ENCODE measurements at places on chromosomes 2 and 18. TPM values are rescaled to one million over a fixed set of nuclear protein-coding genes. Genes with fewer than 3 reads are reported as not detected.

IL18RAP gene
- total RNA-seq = not detected

SOX11 gene
- not detected for total RNA-seq

CXCR1 gene
- not detected for total RNA-seq

PRSS56 gene
- not detected for total RNA-seq

WDR33 gene
- total RNA-seq = 77.5 TPM

GRCh38 chr2:75964646-75965045 lies 253.9 kb upstream of the GCFC2 start:
- DNase-seq = no peak

DNA sequence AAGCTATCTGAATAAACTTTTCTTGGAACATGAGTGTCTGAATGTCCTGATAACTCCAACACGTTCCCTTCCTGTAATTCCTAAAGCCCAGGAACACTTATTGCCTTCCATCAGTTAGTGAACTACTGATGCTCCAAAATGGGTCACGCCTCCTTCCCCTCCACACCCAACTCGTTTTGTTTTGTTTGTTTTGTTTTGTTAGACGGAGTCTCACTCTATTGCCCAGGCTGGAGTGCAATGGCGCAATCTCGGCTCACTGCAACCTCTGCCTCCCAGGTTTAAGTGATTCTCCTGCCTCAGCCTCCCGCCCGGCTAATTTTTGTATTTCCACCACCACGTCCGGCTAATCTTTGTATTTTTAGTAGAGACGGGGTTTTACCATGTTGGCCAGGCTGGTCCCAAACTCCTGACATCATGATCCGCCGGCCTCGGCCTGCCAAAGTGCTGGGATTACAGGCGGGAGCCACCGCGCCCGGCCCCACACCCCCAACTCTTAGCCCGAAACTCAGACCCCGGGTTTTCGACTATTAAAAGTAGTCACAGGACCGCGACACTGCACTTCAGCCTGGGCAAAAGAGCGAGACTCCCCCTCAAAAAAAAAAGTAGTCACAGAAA lies 774 bp downstream of the IER3IP1 start:
- no peak for DNase-seq

GRCh38 chr2:170822290-170823087 lies 5.8 kb downstream of the GAD1 start:
- DNase-seq = no peak

- DNase-seq = peak; percentile 56
These were observed 15.9 kb downstream of the FN1 start for GRCh38 chr2:215419769-215420470.

DNA sequence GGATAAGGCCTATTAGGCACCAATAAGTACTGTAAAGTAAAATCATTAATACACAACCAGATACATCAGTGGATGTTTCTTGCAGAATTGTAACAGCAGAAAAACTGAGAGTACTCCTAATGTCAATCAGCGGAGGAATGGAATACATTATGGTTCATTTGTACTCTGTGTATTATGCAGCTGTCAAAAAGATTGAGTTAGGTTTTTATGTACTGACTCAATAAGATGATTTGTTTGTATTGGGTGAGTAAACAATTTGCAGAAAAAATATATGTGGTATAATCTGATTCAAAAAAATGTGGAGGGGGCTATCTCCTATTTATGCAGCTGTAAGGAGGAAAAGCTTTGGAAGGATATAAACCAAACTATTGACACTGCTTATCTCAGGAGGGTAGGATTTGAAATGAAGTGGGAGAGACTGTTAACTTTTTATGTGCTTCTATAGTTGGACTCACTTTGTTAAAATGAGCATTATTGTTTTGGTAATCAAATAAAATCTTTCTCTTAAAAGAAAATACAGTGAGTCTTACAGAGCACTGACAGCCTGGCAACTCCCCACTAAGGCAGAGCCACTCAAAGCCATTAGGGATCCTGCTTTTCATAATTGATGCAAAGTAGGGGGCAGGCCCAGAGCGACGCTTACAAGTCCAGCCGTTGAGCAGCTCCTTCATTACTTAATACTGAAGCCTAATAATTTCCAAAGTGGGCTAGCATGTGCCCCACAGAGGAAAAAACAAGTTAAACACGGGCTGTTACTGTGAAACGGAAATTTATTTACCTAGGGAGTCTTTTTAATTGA lies 168.8 kb downstream of the PHLPP1 start:
- DNase-seq = no peak

- no peak for DNase-seq
These were observed 160.4 kb downstream of the HDAC4 start for GRCh38 chr2:239240414-239240881.

- DNase-seq = no peak
These were observed 74.7 kb downstream of the CD28 start for GRCh38 chr2:203781151-203781550.

DNA sequence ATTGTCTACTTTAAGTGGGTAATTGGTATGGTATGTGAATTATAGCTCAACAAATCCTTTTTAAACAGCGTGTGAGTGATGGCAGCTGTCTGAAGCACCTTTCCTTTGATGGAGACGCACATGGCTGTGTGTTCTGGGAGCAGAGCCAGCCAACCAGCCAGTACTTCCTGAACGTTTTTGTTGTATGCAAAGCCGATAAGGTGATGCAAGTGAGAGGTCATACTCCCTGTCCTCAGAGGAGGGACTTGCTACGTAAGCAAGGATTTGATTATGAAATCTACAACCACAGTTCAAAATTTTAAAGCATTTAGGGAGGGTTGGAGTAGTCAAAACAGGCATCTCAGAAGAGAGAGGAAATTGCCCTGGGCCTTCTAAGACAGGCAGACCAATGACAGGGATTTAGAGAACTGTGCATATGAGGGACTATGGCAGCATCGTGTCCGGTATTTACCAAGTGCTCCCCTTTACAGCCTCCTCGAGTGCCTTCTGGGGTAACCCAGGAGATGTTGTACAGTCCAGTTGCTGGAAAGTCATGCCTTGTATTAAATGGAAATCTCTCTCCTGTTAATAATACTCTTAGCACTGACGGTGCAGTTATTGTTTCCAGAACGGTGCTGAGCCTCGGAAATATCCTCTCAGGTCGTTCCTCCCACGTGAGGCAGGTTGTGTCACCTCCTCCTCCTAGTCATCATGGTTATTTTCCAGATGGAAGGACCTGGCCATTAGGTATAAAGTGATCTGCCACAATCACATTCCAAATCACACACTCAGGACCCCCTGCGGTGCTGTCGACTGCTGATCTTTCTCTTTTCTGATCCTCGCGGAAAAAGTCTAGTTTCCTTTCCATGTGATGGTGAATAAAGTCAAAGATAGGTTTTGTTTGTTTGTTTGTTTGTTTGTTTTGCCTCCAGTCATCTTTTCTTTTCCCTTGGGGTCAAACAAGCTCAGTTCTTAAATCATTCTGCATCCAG lies 28.4 kb downstream of the ARHGEF4 start:
- DNase-seq = peak; percentile 67

DNA sequence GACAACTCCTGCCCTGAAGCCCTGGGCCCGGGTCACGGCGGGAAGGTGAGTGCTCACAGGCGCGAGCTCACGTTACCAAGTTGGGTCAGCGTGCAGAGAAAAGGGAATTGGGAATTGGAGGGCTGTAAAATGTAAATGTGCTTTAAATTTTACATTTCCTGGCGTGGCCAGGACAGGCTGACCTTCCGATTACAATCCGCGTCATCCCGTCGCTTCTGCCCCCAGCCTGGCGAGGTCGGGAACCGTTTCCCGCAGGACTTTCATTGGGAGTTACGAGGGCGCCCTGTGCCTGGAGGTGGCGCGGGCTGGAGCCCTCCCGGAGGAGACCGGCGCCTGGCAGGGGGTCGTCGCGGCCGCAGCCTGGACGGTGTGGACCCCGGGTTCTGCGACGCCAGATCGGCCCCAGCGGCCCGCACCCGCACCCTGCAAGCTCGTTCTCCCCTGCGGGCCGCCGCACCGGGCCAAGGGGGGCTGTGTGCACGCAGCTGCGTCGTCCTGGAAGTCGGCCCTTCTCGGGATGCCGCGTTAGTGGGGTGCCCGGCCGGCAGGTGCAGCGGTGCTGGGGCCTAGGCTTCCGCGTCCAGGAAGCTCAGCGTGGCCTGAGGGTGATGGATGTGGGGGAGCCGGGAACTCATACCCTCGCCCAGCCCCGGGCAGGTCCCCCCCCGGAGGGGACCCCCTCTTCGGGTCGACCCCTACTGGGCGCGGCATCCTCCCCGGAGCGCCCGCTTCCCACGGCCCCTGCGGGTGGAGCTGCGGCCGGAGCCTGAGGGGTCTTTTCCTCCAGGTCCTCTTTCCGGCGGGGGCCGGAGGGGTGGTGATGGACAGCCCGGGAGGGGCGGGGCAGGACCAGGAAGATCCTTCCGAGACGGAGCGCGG lies 63.9 kb downstream of the LRRFIP1 start:
- no peak for DNase-seq

GRCh38 chr2:7324706-7325105 lies 407.5 kb downstream of the RNF144A start:
- no peak for DNase-seq

DNA sequence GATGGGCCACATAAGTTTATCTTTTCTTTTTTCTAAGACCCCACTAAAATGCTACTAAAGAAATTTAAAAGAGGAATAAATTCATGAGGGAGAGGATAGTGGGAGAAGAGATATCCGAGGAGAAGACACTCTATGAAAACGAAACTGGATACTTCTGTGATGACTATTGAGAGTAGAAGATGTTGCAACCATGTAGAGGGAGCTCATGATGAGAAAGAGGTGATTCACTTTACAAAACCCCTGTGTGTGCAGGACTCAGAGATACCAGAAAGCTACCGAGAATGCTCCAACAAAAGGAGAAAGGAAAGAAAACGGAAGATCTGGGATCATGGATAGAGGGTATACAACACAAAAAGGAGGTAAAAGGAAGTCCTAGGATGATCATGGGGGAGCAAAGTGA lies 34.9 kb downstream of the SLC38A11 start:
- DNase-seq = no peak

GRCh38 chr18:35506024-35506712 lies 8.4 kb upstream of the INO80C start:
- DNase-seq = no peak

Data from Caco-2 (cell line).